HT1080 (cell line): ENCODE measurements at places on chromosomes 6 and 20. TPM values are rescaled to one million over a fixed set of nuclear protein-coding genes. Genes with fewer than 3 reads are reported as not detected.

- no peak for DNase-seq
These were observed 54.2 kb upstream of the FRMD1 start for GRCh38 chr6:168133168-168133561.

DNA sequence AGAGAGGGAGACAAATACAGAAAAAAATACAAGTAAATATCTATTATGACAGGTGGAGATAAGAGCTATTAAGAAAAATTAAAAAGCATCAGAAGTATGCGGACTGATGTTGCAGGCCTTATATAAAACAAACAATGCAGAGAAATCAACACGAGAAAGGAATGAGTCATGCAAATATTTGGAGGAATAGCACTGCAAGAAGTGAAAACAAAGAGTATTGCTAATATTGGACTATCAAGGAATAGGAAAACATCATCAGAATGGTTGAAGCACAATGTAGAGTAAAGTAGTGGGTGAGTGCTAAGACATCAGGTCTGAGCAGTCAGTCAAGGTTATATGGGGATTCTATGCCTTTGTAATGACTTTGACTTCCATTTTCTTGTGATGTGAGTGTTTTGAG is 657.5 kb upstream of the GJE1 start:
- no peak for DNase-seq

- no peak for DNase-seq
These were observed 253.7 kb downstream of the TMEM242 start for GRCh38 chr6:157069585-157069984.

- no peak for DNase-seq
These were observed 1.9 kb upstream of the TRIM38 start for GRCh38 chr6:25960734-25961133.

- DNase-seq, result peak; percentile 74
These were observed 3.9 kb downstream of the RAB44 start for GRCh38 chr6:36701401-36701991.

DNA sequence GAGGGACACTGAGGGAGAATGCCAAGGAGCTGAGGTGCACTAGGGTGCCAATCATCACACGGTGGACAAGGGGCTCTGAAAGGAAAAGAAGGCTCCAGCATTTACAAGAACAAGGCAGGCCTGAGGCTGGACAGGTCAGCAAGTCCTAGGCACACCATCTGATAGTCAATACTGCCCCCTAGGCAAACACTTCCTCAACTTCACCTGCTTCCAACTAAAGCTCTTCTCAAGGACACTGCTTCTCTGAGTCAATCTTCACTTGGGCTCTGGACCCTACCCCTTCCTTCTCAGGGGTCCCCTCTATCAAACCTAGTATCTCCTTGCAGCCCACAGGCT is 37.7 kb upstream of the SLC4A11 start:
- DNase-seq, result peak; percentile 49

- peak; percentile 64 for DNase-seq
These were observed 28.0 kb upstream of the ZNF217 start for GRCh38 chr20:53621482-53622246.

GRCh38 chr6:151010071-151010470 is 144.6 kb downstream of the MTHFD1L start:
- DNase-seq, result no peak

- no peak for DNase-seq
These were observed 37.9 kb downstream of the SPATA2 start for GRCh38 chr20:49877386-49877921.

DNA sequence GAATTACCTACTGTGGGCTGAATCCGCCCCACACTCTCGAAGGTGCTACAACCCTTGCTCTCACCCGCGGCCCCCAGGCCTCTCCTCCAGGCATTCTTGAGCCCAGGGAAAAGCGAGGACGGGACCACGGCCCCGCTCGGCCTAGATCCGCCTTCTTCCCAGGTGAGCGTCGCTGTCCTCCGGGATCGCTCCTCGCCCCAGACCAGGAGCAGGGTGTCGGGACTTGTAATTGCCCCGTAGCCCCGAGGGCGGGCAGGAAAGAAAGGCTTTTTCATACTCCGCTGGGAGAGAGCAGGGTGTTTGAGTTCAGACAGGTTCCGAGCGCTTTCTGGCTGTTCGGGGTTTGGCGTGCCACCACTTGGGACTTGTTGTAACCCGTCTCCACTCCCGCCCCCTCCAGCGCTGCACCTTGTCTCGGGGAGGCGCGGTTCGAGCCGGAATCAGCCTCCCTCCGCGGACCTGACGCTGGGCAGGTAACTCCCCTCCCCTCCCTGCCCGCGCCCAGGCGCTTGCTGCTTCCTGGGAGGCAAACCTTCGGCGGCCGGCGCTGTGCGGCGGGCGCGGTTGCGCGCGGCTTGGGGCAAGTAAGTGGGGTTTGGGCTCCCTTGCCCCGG is at the start of gene FAM83B:
FAM83B (plus strand) TSS at position 529 of the 614 bp plus-strand sequence. CDS start 23,476 bp downstream, outside the sequence.
- DNase-seq, result no peak

CDH26 gene
- 0.64 TPM in 1 of 2 replicates, not detected in the other for total RNA-seq

EGFL8 gene
- 1.4 and 2.2 TPM in 2 replicates for total RNA-seq

EYS gene
- 0.20 and 0.87 TPM in 2 replicates for total RNA-seq

DSP gene
- 3.4 and 4.3 TPM in 2 replicates for total RNA-seq

RUNX2 gene
- total RNA-seq, result 2.6 and 4.1 TPM in 2 replicates

LY86 gene
- not detected in 2 replicates for total RNA-seq

TREML2 gene
- not detected in 2 replicates for total RNA-seq

ZC2HC1B gene
- total RNA-seq, result not detected in 2 replicates

WFDC6 gene
- not detected in 2 replicates for total RNA-seq
